ENCODE measurements at places on chromosomes 5 and 9. TPM values are rescaled to one million over a fixed set of nuclear protein-coding genes. Genes with fewer than 3 reads are reported as not detected.

Gene RASGEF1C
- total RNA-seq: 0.49 TPM

Gene STPG3
- total RNA-seq: 1.4 TPM

DNA sequence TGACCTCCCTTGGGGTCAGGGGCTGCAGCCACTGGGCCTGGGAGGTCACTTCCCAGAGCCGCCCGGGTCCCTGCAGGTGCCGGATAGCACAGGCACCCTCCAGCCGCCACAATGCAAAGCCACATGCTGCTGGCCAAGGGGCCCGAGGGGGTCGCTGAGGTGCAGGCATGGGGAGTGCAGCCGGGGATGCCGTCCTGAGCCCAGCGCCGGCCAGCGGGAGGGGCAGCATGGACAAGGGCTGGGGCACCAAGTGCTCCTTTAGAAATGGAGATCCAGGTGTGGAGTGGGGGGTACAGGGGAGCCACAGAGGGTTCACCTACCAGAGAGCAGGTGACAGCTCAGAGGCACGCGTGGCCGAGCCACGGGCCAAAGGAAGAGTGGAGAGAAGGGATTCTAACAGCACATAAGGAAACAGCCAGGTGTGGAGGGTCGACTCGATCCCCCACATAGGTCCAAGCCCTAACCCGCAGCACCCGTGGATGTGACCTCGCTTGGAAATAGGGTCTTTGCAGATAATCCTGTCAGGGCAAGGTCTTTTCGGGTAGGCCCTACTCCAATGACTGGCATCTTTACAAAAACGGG lies 24.7 kb downstream of the ZDHHC11B start:
- DNase-seq: no peak

DNA sequence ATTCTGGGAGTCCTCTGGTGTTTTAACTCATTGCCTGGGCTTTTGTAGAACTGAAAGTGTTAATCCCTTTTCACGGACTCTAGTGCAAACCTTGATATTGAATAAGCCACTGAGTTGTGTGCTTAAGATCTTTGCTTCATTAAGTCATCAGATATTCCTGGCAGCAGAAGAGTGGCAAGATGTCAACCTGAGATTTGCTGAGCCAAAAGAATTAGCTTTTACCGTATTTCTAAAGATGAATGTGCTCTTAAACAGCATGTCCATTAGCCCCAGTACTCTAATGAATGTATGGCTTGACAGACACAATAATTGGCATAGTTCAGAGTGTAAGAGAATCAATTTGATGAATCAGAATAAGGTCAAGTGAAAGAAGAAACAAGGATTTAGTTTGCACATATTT lies 87.2 kb upstream of the CDH6 start:
- no peak for DNase-seq
